ENCODE measurements at places on chromosomes 11 and 22.

DNA sequence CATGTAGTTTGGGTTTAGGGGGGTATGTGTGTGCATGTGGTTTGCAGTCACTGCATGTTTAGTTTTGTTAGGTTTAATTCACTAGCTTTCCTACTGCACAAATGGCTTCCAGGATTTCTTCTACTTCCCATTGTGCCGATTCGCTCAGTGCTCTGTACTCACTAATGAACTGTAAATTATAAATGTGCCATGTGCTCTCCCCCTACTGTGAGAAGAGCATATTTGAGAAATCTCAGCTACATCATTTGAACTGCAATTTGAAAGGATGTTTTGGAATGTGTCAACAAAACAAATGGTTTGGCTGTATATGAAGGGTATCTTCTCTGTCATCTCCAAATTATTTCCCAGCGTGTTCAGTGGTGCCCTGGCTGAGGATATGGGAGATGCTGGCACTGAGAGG, 28.1 kb downstream of the CYB5R2 start:
- DNase-seq = no peak

DNA sequence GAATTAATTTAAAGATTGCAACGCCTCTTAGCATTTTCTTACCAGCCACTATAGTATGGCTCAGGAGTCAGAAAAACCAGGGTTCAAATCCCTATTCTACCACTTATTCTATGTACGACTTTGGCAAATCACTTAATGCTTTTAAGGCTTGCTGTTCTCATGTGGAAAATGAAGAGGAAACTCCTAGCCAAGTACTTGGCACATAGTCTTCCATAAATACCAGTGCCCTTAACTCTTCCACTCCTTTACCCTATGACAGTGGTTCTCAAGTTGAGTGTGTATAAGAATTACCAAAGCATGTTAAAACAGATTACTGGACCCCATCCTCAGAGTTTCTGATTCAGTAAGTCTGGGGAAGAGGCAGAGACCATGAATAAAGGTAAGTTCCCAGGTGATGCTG, 107.6 kb downstream of the RBFOX2 start:
- no peak for DNase-seq

- DNase-seq = no peak
Observed at GRCh38 chr11:111427471-111427912, 48.4 kb upstream of the POU2AF1 start.

DNA sequence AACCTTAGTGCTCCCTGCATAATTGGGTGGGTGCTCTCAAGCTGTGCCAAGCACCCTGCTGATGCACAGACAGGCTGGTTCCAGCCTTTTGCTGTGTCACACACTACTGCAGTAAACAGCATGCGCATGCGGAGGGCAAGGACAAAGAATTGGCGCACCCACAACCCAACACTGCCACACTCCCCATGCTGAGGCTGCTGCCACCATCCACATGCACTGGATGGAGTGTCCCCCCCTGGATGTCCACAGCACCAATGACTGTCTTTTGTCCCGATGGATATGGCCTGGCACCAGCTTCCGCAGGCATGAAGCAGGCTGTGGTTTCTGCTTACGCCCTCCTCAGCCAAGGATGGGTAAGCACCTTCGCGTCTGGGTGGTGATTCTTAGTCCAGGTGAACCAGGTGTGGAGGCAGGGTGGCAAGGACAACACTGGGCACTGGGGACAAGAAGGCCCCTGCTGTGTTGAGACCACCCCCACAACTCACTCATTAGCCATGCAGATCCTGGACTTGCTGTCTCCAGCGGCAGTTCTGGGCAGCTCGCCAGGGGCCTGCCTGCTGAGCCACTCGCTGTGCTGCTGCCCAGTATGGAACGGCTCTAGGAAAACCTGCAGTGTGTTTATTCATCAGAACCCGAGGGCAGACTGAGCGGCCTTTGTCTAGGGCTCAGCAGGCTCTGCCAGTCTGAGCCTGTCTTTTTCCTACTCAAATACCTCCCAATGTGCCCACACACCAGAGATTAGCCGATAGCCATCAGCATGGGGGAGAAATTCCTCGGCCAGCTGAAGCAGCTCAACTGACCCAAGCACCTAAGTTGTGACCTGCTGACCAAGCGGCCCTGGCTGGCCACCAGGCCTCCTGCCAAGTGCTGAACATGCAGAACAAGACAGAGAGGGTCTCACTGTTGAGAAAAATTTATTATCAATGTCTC, 8.2 kb upstream of the NAP1L4 start:
- peak; percentile 87 for DNase-seq

DNA sequence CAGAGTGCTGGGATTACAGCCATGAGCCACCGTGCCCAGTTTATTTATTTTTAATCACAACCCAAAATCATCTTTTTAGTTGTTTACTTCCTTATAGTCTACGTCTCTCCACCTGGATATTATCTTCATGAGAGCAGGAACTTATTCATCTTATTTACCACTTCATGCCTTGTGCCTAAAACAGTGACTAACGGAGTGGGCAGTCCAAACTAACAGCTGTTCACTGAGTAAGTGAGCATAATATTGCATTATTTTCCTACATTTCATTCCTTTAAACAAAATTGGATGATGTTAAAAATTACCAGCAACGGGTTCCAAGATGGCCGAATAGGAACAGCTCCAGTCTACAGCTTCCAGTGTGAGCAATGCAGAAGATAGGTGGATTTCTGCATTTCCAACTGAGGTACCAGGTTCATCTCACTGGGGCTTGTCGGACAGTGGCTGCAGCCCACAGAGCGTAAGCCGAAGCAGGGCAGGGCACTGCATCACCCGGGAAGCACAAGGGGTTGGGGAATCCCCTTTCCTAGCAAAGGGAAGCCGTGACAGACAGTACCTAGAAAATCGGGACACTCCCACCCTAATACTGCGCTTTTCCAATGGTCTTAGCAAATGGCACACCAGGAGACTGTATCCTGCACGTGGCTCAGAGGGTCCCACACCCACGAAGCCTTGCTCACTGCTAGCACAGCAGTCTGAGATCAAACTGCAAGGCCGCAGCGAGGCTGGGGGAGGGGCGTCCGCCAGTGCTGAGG, 14.1 kb downstream of the TMEM123 start:
- DNase-seq = no peak

DNA sequence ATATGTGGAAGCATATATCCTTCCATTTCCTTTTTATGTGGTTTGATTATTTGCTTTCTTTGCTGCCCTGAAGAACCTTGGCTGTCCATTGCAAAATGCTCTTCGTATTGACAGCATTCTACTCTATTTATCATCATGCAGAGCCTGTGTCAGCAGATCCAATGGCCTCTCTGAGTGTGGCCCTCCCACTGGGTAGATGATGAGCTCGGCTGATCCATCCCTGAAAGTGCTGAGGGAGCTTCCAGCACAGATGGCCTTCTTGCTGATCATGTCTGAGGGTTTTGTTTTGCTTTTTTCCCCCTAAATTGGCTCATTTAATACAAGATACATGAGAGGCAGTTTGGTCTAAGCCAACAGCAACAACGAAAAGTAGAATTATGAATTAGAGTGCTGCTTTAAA, 181.0 kb downstream of the GRIA4 start:
- DNase-seq = no peak

DNA sequence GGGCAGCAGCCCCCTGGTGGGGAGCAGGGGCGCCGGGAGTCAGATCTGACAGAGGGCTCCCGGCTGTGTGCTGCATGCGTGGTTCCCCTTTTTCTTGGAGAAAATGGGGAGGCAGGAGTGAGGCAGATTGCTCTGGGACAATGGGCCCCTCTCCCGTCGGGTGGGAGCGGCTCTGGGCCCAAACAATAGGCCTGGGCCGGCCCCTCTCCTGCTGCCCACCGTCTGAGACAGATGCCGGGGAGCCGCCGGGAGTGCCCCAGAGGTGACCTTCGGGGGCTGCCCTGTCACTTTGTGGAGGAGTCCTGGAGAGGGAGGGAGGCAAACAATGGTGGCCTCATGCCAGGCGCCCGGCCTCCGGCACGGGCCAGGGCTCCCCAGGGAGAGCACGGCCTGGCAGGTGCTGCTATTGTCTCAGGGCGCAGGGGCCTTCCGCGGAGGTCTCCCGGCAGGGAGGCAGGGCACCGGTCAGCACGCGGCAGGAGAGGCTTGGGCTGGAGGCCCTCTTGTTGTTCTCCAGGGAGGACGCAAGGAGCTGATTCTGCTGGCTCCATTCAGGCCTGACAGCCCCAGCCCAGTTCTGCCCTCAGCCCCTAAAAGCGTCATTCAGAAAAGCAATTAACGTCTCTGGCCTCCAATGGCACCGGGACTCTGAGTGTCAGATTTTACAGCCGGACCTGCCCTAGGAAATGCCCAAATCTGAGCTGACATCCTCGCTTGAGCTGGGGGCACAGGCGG, 44.8 kb downstream of the SMIM38 start:
- peak; percentile 63 for DNase-seq

DNA sequence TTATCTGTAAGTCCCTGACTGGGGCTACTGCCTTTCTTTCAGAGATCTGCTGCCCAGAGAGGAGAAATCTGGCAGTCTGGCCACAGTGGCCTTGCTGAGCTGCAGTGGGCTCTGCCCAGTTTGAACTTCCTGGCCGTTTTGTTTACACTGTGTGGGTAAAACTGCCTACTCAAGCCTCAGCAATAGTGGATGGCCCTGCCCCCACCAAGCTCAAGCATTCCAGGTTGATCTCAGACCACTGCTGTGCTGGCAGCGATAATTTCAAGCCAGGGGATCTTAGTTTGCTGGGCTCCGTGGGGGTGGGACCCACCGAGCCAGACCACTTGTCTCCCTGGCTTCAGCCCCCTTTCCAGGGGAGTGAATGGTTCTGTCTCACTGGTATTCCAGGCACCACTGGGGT, 117.5 kb downstream of the TRPC6 start:
- no peak for DNase-seq

- no peak for DNase-seq
Observed at GRCh38 chr11:35190804-35191348, 51.9 kb downstream of the CD44 start.

- DNase-seq = no peak
Observed at GRCh38 chr11:46452918-46453517, 61.4 kb upstream of the CHRM4 start.

DNA sequence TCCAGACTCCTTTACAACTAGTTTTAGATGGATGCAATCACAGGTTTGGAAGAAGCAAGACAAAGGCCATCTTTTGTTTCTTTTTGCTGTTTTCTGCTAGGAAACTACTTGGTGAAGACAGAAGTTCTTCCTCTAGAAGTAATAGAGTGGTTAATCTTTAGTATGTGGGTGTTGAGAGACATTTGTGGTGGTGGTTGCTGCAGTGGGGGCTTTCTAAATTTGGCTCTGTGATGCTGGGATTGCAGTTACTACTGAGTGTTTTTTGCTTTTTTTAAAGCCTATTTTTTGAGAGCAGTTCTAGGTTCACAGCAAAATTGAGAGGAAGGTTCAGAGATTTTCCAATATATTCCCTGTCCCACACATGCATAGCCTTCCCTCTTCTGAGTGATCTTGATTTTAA, 120.0 kb downstream of the AASDHPPT start:
- no peak for DNase-seq

- no peak for DNase-seq
Observed at GRCh38 chr11:104390651-104391050, 226.7 kb upstream of the PDGFD start.

DNA sequence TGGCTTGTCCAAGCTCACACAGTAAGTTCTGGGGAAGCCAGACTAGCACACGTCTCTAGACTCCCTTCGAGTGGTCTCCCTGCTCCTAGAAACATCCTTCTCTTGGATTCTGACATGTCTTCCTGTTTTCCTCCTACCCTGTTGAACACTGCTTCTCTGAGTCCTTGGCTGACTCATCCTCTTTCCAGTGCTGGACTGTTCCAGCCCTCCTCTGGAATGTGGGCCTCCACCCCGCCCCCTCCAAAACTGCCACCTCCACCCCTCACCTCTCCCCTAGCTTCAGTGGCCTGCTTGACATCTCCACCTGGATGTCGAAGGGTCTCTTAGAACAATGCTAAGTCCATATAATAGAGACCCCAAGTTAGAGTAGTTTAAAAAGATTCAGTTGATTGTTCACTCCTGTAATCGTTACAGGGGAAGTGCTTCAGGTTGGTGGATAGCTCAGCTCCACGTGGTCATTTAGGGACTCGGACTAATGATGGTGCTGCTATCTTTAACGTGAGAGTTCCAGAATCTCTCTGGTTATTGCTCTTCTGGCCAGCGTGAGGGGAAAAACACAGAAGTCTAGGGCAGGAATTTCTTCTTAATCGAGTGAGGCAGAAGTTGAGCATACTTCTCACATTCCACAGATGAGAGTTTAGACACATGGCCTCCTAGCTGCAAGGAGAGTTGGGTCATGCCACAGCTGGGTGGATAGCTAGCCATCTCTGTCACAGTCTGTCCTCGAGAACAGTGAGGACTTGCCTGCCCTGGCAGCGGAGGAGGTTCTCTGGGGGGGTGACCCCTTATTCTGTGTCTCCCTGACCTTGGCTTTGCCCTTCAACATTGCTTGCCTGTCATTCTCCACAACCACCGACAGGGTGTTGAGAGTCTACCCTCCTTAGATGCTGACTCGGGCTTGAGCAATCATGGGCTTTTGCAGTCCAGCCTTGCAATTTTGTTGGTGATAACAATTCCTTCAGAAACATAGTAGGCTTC, 4.7 kb upstream of the C11orf96 start:
- DNase-seq = no peak

DNA sequence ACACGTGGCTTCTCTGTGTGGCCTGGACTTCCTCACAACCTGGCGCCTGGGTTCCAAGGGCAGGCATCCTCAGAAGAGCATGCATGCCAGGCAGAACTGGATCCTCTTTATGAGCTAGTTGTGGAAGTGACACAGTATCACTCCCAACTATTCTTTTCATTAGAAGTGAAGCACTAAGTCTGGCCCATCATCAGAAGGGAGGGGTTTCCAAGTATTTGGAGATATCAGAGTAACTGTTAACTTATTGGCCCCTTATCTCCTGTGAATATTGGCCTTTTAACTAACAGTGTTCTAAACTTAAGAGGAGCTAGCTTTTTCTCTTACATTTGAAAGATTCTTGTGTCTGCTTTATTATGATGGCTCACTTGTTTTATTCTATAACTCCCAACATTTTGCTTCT, 35.5 kb downstream of the FDX1 start:
- DNase-seq = no peak

GRCh38 chr11:114192841-114193389, 103.3 kb upstream of the NNMT start:
- DNase-seq = no peak

GRCh38 chr11:111623527-111624030, 21.3 kb downstream of the SIK2 start:
- DNase-seq = no peak

DNA sequence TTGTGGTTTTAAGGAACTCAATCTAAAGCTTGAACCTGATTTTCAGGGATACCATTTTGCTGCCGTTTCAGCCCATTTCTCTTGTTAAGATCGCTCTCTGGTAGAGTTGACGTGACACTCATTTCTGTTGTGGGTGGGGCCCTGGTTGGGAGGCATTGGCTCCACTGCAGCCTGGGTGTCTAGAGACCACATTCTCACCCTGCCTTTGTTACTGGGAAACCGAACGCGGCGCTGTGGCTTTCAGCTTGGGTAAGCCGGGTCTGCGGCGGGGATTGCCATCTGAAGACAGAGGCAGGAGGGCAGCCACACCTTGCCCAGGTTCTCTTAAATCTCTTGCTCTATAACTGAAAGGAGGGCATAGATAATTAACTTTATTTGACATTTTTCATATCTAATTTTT, 3.2 kb downstream of the EHF start:
- no peak for DNase-seq

All from Right ventricle myocardium superior (tissue), 1 donor.